ENCODE measurements at places on chromosomes 1 and 21.

DNA sequence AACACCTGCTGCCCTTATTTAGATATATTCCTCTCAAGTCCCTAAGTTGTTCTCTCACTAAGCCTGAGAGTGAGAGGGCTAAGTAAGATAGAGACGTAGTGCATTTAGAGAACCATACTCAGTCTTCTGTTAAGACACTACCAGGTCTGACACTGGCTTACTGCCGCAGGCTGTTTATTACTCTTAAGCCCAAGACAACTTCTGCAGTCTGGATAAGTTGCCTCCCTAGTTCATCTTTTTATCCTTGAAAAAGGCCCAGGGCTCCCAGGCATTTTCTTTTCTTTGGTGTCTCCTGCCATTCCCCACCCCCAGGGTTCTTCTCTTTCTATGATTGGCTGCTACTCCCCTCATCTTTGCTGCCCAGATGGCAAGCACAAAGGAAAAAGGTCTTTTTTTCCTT is 38.7 kb downstream of the CACHD1 start:
- no peak for DNase-seq

DNA sequence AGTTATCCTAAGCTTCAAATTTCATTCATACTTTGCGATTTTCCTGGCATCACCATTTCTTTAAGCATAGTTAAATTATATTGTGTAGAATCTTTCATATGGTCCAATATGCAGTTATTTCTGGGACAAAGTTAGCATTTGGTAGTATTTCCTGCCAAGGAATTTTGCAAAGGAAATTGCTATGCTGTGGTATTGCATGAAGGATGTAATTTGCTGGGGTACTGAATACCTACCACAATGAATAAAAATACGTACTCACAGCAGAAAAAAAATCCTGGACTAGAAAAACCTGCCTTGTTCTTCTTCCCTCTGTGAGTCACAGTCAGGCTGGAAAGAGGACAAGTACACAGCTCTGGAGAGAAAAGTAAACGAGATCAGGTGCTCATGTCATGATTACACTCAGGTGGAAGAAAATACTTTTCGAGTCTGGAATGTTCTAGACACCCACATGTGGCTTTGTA is 241.2 kb downstream of the PTBP2 start:
- no peak for DNase-seq

- no peak for DNase-seq
Measured at GRCh38 chr1:195530961-195531360, 1077.3 kb downstream of the KCNT2 start.

GRCh38 chr1:29752141-29752540 is 515.8 kb downstream of the PTPRU start:
- DNase-seq = no peak

DNA sequence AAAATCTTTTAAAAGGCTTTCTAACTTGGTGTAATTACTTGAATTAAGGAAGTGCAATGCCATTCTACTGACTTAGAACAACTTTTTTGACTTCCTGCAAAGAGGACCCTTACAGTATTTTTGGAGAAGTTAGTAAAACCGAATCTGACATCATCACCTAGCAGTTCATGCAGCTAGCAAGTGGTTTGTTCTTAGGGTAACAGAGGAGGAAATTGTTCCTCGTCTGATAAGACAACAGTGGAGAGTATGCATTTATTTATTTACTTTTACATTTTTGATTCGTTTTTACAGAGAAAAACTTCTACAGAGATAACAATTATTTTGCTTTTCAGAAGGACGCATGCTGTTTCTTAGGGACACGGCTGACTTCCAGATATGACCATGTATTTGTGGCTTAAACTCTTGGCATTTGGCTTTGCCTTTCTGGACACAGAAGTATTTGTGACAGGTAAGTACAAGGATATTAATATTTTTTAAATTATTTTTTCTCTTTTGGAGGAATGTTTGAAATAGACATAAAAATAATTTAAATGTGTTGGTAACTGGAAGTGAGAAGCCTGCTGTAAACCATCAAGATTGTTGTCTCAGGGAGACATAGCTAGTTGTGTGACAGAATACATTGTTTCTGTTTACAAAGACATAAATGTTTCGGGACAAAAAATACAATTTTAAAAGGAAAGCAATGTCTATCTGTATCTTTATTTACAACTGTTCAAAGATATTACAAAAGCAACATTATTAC is at the start of gene PTPRC:
TSS of gene PTPRC (plus strand) at position 147 of the 742 bp plus-strand sequence. CDS start at position 376, 229 bp downstream.
- DNase-seq = peak; percentile 73

DNA sequence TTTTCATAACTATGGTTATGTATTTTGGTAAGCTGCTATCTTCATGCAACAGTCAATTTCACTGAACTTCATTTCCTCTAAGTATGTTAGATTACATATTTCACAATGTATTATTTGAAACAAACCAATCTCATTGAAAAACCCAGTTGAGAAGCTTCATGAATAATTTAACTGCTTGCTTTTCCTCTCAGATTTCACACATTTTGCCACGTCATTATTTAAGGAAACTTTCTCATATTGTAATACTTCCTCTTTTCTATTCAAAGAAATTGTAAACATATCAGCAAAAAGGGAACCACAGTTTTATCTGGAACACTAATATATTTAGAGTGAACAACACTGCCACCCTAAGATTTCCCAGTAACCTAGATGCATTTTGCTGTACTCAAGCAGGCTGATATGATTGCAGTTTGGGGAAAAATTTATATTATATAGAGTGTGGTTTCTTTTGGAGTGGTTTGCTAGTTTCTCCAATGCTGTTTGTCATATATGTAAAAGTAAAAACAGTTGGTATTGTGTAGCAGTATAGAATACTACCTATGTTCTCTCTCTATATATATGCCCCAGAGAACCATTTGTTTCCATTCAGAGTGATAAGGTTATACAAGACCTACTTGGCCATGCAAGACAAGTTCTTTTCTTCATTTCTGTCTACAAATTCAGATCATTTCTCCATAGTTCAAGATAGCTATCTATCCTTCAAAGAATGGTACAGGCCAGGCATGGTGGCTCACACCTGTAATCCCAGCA is 28.4 kb upstream of the AHCTF1 start:
- DNase-seq = no peak

GRCh38 chr1:67570486-67571143 is 114.4 kb upstream of the GADD45A start:
- DNase-seq = no peak

All from CD4-positive, alpha-beta T cell treated with Interleukin-15 for 4 hours (primary cell).